ENCODE measurements at places on chromosomes 13 and 19.

DNA sequence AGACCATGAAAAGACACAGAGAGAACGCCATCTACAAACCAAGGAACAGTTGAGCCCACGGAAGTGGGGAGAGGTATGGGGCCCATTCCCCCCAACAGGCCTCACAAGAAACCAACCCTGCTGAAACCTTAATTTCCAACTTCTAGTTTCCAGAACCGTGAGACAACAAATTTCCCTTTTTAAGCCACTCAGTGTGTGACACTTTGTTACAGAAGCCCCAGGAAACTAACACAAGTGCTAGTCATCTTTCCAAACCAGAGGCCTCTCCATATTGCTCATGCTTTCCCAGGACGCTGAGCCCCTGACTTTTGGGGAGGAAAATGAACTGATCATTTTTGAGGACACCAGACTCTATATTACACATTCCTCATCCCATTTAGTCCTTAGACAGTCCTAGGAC is 186.8 kb downstream of the NUFIP1 start:
- no peak for DNase-seq

DNA sequence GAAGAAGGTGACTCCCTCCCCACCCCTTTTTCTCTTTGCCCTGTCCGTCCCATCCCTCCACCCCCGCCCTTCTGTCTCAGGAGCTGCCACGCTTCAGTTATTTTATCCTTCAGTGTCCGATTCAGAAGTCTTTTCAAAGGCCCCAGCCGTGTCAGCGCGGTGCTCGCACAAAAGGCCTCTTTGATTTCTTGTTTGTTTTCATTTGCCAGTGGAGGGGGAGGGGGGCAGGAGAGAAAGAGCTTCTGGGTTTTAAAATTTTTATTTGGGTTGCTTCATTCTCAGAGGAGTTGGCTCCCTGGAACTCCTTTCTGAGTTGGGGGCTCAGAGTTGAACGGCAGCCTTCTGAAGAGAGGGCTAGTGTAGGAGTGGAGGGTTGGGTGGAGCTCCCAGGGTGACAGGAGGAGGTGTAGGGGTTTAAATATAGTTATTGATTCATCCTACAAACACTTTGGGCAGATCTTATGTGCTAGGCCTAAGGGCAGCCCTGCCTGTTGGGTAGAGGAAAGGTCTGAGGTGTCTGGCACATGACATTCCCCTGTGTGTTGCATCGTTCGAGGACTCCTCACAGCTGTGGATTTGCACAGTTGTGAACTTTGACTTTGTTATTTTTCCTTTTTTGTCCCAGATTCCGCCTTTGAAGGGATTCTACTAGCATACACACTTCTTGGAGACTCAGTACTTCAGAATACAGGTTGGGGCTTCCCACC is 36.8 kb downstream of the NFIX start:
- DNase-seq = no peak

- DNase-seq = no peak
These were observed 42.9 kb upstream of the URAD start for GRCh38 chr13:28031220-28031895.

DNA sequence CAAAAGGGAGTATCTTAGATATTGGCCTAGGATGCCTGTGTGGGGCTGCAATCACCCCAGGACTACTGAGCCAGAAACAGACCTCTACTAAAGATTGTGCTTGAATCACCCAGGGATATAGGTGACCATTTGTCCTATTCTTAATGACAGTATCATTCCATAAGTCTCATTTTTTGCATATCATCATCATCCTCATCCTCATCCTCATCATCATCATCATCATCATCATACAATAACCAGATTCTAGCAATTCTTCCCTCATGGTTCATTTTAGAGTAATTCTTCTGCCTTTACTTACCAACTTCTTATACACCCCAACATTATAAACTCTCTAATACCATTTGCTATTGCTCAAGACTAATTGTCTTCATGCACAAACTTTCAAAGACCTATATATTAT is 226.6 kb downstream of the B3GLCT start:
- no peak for DNase-seq

DNA sequence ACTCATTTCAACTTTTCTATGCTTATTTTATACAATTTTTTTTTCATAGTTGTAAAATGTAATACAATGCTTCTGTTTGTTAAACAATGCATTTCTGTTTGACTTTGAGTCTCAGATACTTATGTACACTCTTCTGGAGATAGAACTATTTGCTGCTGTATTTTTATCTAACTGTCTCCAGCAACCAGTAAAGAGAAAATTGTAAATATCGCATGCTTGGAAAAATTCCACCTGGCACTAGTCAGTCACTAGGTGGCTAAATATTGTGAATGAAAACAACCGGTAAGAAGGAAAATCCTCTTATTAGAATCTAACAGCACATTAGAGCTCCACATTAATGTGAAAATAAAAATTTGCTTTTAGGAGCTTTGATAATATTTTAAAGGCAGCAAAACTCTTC is 876.5 kb downstream of the PCDH9 start:
- no peak for DNase-seq

DNA sequence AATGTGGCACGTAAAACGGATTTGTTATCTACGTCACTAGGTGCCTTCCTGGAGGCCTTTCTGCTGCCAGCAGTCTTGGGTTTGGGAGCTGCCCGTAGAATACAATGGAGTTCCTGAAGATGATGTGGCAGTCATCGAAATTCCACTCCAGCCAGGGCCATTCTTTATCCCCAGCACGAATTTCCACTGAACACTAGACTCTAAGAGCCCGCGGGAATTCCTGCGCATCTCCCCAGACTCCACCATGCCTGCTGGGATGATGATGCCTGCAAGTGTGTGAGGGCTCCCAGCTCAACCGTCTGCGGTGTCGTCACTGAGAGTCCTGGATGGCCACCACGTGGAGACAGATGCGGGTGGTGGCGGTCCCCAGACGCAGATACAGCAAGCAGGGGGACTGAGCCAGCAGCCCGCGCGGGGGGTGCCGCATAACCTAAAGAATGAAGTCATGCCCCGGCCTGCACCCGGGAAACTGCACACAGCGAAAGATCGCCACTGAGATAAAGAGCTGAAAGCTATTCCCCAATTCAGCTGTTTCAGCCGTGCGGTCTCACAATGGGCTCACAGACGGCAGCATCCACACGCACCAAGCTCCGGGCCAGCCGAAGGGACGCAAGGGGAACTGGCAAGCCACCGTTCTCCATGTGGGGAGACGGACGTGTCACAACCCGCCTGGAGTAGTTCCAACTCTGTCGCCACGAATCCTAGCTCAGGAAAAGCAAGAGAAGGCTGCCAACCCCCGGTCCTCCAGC is 41.1 kb downstream of the COL4A1 start:
- DNase-seq = peak; percentile 80

DNA sequence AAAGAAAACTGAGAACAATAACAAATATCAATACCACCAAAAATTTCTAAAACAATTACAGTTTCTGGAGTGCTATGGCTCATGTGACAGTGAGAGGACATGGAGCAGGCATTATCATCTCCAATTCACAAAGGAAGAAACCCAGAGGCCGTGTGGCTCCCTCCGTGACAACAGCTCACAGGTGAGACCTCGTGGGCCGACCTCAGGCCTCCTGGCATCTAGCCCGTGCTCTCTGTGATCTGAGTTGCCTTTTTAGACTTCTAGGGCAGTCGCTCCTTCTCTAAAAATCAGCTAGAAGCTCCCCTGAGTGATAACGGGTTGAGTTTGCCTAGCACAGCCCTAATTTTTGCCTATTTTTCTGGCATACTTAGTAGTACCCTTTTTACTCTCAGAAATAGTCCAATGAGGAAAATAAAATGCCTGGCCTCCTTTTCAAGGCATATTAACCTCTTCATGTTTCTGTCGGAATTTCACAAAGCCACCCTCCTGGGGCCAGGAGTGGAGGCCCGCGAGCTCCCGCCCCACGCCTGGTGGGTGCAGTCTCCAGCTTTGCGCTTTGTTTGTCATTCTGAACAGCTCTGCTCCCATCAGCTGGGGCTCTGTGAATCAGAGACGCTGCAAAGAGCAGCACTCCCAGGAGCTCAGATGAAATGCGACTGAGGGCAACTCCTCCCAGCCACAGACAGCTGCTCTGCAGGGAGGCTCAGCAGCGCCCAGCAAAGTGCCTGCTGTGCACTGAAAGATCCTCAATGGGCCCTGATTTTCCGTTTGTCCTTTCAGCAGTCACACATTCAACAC is 292.5 kb downstream of the UQCRFS1 start:
- no peak for DNase-seq

GRCh38 chr19:58521651-58522050 is 2.0 kb upstream of the ZBTB45 start:
- no peak for DNase-seq

GRCh38 chr13:38713046-38713445 is 26.2 kb downstream of the FREM2 start:
- no peak for DNase-seq

- DNase-seq = no peak
These were observed 41.7 kb downstream of the RXFP2 start for GRCh38 chr13:31781064-31781463.

DNA sequence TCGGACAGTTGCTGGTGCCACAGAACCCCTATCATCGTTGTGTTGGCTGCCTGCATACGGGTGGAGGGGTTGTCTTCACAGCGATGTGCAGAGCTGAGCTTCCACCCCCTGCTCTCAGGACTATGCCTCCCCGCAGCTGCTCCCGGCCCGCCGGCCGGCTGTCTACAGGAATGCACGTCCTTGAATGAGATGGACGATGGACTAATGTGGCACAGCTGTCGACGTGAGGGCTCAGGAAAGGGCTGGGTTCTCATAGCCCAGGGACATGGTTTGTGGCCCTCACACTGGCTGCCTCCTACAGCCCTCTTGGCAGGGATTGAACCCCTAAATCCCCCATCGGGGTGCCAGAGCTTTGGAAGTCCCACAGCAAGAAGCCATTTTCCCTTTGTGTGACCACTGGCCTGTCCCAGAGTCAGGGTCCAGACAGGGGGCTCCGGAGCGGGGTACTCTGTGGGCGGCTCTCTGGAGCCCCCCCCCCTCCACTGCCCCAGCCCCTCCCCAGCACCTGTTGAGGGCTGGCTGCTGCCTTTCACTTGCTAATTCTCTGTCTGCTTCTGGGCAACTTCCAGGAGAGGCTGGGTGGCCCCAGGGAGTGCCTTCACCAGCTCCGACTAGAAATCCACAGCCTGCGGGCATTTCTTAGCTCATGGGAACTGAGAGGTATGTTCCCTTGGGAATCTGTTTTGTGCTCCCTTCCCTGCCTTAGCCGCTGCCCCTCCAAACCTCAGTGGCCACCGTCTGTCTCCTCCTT is 40.2 kb downstream of the TSSK6 start:
- no peak for DNase-seq

All from Right ventricle myocardium inferior (tissue), 1 donor.